ENCODE measurements at places on chromosomes 13 and 19.

- H3K27ac ChIP-seq: peak overlapping the region; percentile 24
- no peak for DNase-seq
- H3K27me3 ChIP-seq: no peaks in the 10 kb centered on the region
- H3K4me3 ChIP-seq: no peak overlapping the region
These were observed 2.3 kb downstream of the CLPTM1 start for GRCh38 chr19:44957526-44957925.

DNA sequence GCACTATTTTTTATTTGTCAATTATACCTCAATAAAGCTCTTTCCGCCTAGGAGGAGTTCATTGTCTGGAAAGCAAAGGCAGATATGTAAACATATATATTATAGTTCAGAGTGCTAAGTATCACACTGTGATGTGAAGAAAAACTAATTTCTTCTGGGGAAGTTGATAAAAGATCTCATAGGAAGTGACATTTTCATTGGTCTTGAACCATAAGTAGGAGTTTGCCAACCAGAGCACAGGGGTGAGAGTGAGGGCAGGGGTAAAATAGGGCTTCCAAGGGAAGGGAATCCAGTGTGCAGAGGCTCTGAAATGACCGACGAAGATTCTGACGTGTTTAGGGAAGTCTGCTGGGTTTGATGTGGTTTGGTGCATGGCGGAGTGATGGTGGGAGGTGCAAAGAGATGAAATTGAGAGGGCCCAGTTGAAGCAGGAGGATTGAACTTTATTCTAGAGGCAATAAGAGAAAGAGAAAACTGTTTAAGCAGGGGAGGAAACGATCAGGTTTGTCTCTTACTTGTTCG lies 780 bp upstream of the GTF2F2 start:
- peaks cover 7% of the 10 kb centered on the region for H3K4me1 ChIP-seq
- H3K27ac ChIP-seq: no peak overlapping the region
- no peaks in the 10 kb centered on the region for H3K27me3 ChIP-seq

GRCh38 chr13:29195456-29195855 lies 375.3 kb downstream of the MTUS2 start:
- H3K36me3 ChIP-seq: no peaks in the 10 kb centered on the region
- no peak overlapping the region for H3K27ac ChIP-seq
- no peaks in the 10 kb centered on the region for H3K27me3 ChIP-seq
- no peak overlapping the region for H3K4me3 ChIP-seq

- no peak overlapping the region for H3K4me3 ChIP-seq
- H3K4me1 ChIP-seq: no peaks in the 10 kb centered on the region
- DNase-seq: no peak
- no peaks in the 10 kb centered on the region for H3K27me3 ChIP-seq
- H3K27ac ChIP-seq: no peak overlapping the region
These were observed 512.8 kb downstream of the UQCRFS1 start for GRCh38 chr19:28700176-28700575.

GRCh38 chr13:113275387-113275786 lies 21.7 kb upstream of the LAMP1 start:
- H3K27me3 ChIP-seq: peaks cover 2% of the 10 kb centered on the region
- no peak for DNase-seq
- H3K4me3 ChIP-seq: no peak overlapping the region
- no peak overlapping the region for H3K27ac ChIP-seq
- no peaks in the 10 kb centered on the region for H3K4me1 ChIP-seq

GRCh38 chr13:24254146-24254841 lies 55.1 kb upstream of the C1QTNF9 start:
- H3K4me1 ChIP-seq: peaks cover 82% of the 10 kb centered on the region
- H3K27me3 ChIP-seq: no peaks in the 10 kb centered on the region
- H3K27ac ChIP-seq: peak overlapping the region; percentile 95
- H3K36me3 ChIP-seq: peaks cover 49% of the 10 kb centered on the region
- peak; percentile 91 for DNase-seq
- H3K4me3 ChIP-seq: peak overlapping the region; percentile 84

GRCh38 chr13:42625611-42626010 lies 51.7 kb downstream of the TNFSF11 start:
- H3K4me3 ChIP-seq: no peak overlapping the region
- no peaks in the 10 kb centered on the region for H3K4me1 ChIP-seq
- no peak overlapping the region for H3K27ac ChIP-seq
- peaks cover 32% of the 10 kb centered on the region for H3K27me3 ChIP-seq
- no peak for DNase-seq
- H3K36me3 ChIP-seq: no peaks in the 10 kb centered on the region

GRCh38 chr13:92315265-92315664 lies 911.3 kb upstream of the GPC6 start:
- H3K27ac ChIP-seq: no peak overlapping the region
- H3K36me3 ChIP-seq: no peaks in the 10 kb centered on the region
- no peaks in the 10 kb centered on the region for H3K4me1 ChIP-seq
- H3K27me3 ChIP-seq: no peaks in the 10 kb centered on the region
- no peak for DNase-seq

- no peak overlapping the region for H3K4me3 ChIP-seq
- peaks cover 21% of the 10 kb centered on the region for H3K36me3 ChIP-seq
- no peak overlapping the region for H3K27ac ChIP-seq
- H3K27me3 ChIP-seq: no peaks in the 10 kb centered on the region
- no peak for DNase-seq
These were observed 24.4 kb downstream of the SLC25A15 start for GRCh38 chr13:40813667-40814454.

DNA sequence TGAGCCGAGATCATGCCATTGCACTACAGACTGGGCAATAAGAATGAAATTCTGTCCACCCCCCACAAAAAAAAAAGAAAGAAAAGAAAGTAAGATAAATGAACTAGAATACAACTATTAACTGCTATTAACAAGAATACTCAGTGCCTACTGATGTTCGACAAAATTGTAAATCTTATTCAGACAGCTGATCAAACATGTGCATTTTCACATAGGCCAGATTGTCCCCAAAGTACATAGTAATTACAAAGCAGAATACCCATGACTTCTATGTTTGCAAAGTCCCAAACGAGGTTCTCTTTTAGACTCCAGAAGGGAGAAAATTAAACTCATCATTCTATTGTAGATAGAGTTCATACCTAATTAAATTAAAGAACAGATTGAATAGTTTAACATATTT lies 113.4 kb downstream of the UFM1 start:
- no peak for DNase-seq
- H3K4me1 ChIP-seq: no peaks in the 10 kb centered on the region
- no peaks in the 10 kb centered on the region for H3K27me3 ChIP-seq
- no peak overlapping the region for H3K27ac ChIP-seq

Data from activated CD8-positive, alpha-beta memory T cell treated with anti-CD3 and anti-CD28 coated beads, Interleukin-2, amount 10 ng/mL, durations not matched to agents 7 days and 5 days (primary cell).